H1 (cell line): ENCODE measurements at places on chromosomes 6 and 20. TPM values are rescaled to one million over a fixed set of nuclear protein-coding genes. Genes with fewer than 3 reads are reported as not detected.

DNA sequence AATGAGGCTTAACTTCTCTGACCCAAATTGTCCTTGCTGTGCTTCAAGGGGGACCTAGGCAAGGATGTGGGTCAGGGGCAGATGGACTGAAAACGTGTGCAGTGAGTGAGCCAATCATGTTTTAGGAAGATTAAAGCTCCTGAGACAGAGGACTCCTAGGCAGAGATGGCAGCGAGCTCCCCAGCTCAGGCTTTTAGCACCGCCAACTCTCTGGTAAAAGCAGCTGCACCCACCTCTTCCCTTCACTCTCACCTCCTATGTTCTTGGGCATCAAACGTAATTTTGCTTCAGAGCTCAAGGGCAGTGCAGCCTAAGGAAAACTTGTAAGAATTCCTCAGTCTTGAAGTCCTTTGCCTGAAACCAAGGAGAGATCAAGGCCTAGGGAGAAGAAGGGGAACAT is 10.3 kb downstream of the RPP21 start:
- DNase-seq, result no peak

DNA sequence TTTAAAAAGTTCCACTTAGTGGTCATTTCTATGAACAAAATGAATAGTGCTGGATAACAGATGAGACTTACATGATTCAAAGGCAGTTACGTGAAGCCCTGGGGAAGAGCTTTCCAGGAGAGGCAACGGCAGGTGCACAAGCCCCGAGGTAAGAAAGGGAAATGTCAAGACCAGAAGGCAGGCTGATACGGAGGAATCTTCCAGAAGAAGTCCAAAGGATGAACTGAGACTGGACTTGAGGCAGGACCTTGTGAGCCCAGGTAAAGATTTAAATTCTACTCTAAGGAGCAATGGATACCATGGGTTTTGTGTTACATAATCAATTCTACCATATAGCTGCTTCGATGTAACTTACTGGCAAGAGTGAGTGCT is 164.6 kb downstream of the BCAS1 start:
- DNase-seq, result no peak

GRCh38 chr20:33791959-33792597 is 19.1 kb upstream of the CHMP4B start:
- DNase-seq, result peak; percentile 91

- DNase-seq, result no peak
Measured at GRCh38 chr20:34175079-34175478, 63.0 kb upstream of the EIF2S2 start.

DNA sequence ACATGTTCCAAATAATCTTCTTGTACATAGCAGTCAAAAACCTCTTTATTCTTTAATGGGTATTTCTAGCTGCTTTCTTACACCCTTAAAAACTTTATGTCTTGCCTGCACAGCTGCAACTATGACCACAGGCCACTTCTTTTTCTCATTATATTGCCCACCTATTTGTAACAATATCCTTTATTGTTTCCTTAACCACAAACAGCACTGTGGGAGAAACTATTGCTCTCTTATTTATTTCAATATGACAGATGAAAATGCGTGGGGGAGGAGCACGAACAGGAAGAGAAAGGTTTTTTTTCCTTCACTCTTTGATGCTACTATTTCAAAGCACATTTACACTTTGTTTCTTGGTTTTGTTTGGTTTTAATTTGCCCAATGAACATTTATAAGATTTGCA is 253.5 kb downstream of the GJA1 start:
- DNase-seq, result no peak

DNA sequence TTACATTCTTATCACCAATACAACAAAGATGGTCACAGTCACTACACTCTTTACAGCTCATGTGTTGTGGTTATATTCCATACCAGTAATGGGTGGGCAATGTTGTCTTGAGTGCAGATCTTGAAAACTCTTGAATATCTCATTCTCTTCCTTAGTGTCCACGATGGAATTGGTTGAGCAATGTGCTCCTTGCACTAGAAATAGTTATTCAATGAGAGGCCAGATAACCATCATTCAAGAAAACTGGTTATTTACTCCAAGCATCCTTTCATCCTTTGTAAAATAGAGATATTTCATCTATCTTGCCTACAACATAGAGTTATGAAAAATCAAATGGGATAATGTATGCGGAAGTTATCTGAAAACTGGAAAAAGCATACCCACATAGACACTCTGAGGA is 215.9 kb downstream of the ARHGAP18 start:
- no peak for DNase-seq

- DNase-seq, result no peak
Measured at GRCh38 chr6:29749308-29749662, 26.1 kb downstream of the HLA-F start.

Gene OR2H2
- not detected in 2 replicates for total RNA-seq
